Renal cortical epithelial cell (primary cell): ENCODE measurements at places on chromosomes 1 and 21.
A peak's percentile ranks its signal among the peaks of the same experiment; 100 is the strongest.

GRCh38 chr1:74763807-74764206 is 30.9 kb downstream of the TYW3 start:
- DNase-seq = no peak

DNA sequence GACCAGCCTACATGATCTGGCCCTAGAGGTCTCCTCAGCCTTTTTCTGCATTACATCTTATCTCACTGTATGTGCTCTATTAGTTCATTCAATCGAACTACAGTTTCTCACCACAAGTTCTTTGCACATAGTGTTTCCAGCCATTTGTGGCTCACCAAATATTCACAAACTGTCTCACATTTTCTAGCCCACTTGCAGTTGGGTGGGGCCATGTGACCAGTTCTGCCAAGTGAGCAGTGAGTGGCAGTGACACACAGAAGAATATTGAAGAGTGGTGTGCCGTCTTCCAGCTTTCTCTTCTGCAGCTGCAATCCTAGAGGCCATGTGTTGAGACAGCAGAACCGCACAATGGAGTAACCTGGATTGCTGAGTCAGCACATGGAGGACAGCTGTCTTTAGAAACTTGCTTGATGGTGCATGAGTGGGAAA is 103.2 kb upstream of the ZNF644 start:
- no peak for DNase-seq

- DNase-seq = peak; percentile 36
Observed at GRCh38 chr1:240149484-240150094, 57.9 kb downstream of the FMN2 start.

DNA sequence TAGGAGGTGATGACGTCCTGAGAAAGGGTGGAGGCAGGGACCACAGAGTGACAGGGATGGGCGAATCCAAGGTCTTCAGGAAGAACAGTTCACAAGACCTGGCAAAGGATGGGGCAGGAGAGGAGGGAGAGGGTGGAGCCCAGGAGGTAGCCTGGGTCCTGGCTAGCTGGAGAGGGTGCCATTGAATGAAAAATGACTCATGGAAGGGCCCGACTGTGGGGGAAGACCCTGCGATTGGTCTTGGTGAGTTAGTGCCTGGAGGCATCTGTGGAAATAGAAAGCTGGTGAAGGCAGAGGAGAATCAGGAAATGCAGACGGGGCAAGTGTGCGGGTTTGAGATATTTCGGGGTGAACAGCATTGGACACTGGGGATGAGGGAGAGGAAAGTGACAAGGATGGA is 60.3 kb upstream of the SLC45A1 start:
- DNase-seq = peak; percentile 54

- DNase-seq = no peak
Observed at GRCh38 chr1:226553924-226554282, 5.3 kb downstream of the STUM start.

- peak; percentile 99 for DNase-seq
Observed at GRCh38 chr1:147579532-147579931, 38.2 kb downstream of the BCL9 start.

DNA sequence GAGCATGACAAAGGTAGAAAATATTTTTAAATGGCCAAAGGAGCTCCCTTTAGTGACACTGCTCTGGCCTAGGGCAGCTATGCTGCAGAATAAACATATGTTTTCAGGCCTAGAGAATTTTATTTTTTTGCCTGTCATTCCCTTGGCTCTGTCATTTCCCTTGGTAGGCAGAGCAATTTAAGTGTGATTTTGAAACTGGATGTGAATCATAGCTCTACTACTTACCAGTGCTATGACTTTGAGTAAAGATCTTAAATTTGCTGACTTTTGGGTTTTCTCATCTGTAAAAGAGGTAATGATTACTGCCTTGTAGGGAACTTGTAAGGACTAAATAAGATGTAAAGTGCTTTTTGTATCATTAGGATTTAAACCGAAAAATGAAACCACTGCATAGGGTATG is 189.0 kb upstream of the ZRANB2 start:
- DNase-seq = peak; percentile 7

DNA sequence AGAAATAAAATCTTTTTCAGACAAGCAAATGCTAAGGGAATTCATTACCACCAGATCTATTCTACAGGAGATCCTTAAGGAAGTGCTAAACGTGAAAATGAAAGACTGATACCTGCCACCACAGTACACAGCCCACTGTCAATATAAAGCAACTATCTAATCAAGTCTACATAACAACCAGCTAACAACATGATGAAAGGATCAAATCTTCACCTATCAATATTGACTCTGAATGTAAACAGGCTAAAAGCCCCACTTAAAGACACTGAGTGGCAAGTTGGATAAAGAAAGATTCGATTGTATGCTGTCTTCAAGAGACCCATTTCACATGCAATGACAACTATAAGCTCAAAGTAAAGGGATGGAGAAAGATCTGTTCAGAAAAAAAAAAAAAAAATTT is 492.4 kb downstream of the COL11A1 start:
- DNase-seq = no peak

DNA sequence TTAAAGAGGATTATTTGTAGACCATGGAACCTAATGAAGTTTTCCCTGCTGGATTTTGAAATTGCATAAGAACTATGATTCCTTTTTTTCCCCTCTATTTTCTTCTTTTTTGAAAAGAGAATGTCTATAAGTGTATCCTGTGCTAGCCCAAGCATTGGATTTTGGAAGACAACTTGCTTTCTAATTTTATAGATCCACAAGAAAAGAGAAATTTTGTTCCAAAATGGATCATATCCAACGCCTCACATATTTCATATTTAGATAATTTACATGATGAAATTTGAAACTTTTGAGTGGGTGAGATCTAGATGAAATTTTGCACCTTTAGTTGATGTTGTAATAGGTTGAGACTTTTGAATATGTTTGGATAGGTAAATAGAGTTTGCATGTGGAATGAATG is 978.7 kb downstream of the MRPL39 start:
- no peak for DNase-seq

GRCh38 chr21:37904856-37905255 is 11.4 kb downstream of the KCNJ6 start:
- no peak for DNase-seq

DNA sequence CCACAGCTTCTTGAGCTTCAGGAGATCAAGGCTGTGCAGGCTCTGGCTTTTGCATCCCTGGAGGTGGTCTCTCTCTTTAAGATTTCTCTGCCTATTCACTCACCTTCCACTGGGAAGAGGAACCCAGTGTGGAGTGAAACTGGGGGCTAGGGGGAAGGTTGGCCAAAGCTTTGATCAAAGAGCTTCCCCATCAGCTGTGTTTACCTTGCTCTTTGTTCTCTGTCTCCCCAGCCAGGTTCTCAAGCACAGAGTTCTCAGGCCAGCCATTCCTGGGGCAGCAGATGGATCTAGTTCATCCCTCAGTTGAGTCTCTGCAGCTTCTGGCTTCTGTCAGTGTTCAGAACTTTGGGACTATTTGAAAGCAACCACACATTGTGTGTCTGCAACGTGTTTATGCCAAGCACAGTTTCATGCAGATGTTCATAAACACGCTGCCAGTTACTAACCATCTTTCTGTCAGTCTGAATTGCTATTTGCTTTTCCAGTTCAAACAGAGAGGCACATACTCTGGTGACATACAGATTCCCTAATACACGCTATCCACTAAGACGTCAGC is 17.2 kb upstream of the MRPS14 start:
- no peak for DNase-seq

DNA sequence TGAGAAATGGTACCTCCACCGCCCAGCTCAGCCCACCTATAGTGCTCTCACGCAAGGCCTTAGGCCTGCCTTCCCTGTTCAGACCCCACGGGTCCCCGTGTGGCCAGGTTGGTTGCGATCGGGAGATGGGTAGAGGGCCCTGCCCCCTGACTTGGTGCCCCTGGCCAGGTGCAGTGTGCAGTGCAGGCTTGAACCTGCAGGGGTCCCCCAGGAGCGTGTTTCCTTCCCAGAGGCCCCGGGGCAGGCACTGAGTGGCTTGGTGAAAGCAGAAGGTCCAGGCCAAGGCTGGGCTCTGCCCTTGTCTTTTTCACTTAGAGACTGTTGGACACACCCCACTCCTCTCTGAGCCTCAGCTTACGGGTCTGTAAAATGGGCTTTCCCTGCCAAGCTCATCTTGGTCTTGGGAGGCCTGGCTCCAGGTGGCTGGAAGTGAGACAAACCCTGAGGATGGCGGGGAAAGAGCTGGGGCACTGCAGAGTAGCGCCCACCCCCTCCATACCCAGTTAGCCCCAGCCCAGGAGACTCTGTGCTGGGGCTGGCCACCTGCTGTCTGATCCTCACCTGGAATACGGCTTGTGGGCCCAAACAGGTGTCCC is 9.3 kb upstream of the HES5 start:
- no peak for DNase-seq

DNA sequence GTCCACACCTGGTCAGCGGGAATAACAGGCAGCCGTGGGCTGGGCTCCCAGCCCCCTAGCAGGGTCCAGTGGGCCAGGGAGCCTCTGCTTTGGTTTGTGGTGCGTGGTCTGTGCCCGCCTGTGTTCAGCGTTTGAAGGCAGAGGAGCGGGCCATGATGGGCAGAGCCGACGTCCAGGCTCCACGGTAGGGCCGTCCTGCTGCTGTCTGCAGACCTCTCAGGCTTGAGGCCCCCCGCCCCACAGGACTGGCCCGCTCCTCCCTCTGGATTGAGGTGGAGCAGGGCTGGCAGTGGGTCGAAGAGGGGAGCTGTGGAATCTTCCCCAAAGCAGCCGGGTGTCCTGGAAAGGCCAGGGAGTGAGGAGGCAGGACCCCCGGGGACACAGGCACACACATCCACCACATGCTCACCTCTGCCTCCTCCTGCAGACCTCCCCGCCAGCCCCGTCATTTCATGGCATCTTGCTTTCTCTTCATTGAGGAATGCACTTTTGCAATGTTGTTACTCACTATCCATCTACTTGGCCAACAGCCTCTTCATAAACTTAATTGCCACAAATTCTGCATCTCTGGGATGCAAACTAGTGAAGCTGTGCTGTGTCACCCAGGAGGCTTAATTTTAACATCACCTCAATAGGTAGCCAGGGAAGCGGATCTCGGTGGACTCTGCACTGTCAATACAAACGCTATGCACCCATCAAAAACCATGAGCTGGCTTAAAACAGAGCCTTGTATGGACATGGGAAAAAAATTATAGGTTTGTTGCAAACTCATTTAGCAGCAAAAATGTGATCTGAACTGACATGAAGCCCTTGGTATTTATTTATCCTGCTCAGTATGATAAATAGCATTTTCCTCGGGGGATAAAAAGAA is 85.9 kb downstream of the PDE9A start:
- DNase-seq = no peak

GRCh38 chr1:166705376-166706289 is 133.6 kb upstream of the POGK start:
- DNase-seq = no peak

DNA sequence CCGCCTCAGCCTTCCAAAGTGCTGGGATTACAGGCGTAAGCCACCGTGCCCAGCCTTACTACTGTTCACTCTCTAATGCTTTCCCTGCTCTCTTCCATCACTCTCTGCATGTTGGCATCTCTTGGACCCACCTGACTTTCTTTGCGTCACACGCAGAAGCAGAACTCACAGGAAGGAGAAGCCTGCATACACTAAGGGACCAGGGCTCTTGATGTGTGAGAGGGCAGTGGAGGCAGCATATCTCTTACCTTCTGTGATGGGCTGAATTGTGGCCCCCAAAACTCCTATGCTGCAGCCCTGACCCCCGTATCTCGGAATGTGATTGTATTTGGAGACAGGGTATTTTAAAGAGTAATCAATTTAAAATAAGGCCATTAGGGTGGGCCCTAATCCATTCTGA is 26.7 kb upstream of the SLAMF9 start:
- no peak for DNase-seq

- no peak for DNase-seq
Observed at GRCh38 chr1:115658646-115659045, 16.9 kb downstream of the VANGL1 start.

GRCh38 chr1:47951026-47951425 is 46.2 kb downstream of the TRABD2B start:
- no peak for DNase-seq

GRCh38 chr1:205536759-205537361 is 32.4 kb downstream of the CDK18 start:
- DNase-seq = no peak

GRCh38 chr21:34998176-34998575 is 50.9 kb downstream of the RUNX1 start:
- DNase-seq = no peak

- DNase-seq = peak; percentile 78
Observed at GRCh38 chr1:203268901-203269653, 36.2 kb upstream of the BTG2 start.

GRCh38 chr1:44854970-44855369 is 11.9 kb upstream of the PTCH2 start:
- DNase-seq = no peak

GRCh38 chr1:8396083-8396785 is 78.3 kb downstream of the SLC45A1 start:
- peak; percentile 61 for DNase-seq

DNA sequence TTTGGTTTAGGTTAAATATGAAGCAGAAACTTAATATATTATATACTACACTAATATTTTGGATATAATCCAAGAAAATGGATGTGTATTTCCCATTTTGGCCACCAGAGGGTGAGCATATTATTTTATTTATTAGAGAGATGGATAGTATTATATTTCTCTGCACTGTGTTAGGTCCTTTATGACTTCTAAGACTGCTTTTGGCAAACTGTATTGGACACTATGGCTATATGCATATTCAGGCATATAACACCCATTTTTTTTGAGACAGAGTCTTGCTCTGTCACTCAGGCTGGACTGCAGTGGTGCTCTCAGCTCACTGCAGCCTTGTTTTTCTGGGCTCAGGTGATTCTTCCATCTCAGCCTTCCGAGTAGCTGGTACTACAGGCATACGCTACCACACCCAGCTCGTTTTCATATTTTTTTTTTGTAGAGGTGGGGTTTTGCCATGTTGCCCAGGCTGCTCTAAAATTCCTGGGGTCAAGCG is 17.8 kb upstream of the PGM1 start:
- DNase-seq = peak; percentile 7

- no peak for DNase-seq
Observed at GRCh38 chr1:226408285-226409184, 642 bp upstream of the PARP1 start.

GRCh38 chr21:42426876-42427480 is 23.3 kb downstream of the UBASH3A start:
- DNase-seq = no peak

DNA sequence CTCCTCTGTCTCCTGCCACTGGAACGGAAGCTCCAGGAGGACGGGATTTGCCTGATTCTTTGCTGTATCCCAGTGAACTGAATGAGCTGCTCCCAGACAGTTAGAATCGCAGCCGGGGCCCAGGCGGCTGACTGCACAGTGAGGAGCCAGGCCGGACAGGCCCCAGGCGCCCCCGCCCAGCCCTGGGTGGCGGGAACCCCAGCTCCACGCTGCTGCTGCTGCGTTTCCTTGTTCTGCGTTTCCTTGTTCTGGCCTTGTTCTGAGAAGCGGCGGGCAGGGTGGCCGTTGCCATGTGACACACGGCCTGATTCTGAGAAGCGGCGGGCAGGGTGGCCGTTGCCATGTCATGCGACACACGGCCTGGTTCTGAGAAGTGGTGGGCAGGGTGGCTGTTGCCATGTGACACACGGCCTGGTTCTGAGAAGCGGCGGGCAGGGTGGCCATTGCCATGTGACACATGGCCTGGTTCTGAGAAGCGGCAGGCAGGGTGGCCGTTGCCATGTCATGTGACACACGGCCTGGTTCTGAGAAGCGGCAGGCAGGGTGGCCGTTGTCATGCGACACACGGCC is 56.2 kb downstream of the SLC37A1 start:
- DNase-seq = no peak
